ENCODE measurements at places on chromosomes 4 and X. TPM values are rescaled to one million over a fixed set of nuclear protein-coding genes. Genes with fewer than 3 reads are reported as not detected.

Gene BEND2
- not detected for total RNA-seq

Gene SYTL5
- total RNA-seq: 0.14 TPM

- no peaks in the 10 kb centered on the region for H3K27me3 ChIP-seq
- no peak overlapping the region for H3K27ac ChIP-seq
- no peaks in the 10 kb centered on the region for H3K36me3 ChIP-seq
- H3K4me3 ChIP-seq: no peak overlapping the region
These were observed 11.3 kb downstream of the CETN2 start for GRCh38 chrX:152819266-152819665.

Gene TBX22
- total RNA-seq: not detected

DNA sequence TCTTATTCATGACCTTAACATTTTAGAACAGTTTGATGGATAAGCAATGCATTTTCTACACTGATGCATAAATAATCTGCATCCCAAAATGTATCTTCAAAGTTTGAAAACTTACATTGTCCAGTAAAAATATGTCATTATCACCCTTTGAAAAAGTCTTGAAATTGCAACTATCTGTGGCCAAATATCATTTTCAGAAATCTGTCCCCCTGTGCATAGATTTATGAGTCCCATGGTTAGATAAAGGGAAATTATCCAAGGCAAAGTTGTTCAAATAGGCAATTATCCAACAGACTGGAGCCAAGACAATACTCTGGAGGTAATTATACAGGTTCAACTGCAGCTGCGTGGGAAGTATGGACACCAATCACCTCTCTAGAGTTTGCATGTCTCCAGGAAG is 182.5 kb upstream of the INTU start:
- no peak overlapping the region for H3K4me3 ChIP-seq
- no peak for DNase-seq
- H3K27ac ChIP-seq: no peak overlapping the region
- H3K36me3 ChIP-seq: no peaks in the 10 kb centered on the region
- no peaks in the 10 kb centered on the region for H3K27me3 ChIP-seq

GRCh38 chr4:184167576-184167975 is 50.1 kb downstream of the ENPP6 start:
- no peak for DNase-seq
- no peak overlapping the region for H3K27ac ChIP-seq
- H3K4me3 ChIP-seq: no peak overlapping the region
- no peaks in the 10 kb centered on the region for H3K36me3 ChIP-seq
- peaks cover 13% of the 10 kb centered on the region for H3K27me3 ChIP-seq

Gene RIPPLY1
- not detected for total RNA-seq

DNA sequence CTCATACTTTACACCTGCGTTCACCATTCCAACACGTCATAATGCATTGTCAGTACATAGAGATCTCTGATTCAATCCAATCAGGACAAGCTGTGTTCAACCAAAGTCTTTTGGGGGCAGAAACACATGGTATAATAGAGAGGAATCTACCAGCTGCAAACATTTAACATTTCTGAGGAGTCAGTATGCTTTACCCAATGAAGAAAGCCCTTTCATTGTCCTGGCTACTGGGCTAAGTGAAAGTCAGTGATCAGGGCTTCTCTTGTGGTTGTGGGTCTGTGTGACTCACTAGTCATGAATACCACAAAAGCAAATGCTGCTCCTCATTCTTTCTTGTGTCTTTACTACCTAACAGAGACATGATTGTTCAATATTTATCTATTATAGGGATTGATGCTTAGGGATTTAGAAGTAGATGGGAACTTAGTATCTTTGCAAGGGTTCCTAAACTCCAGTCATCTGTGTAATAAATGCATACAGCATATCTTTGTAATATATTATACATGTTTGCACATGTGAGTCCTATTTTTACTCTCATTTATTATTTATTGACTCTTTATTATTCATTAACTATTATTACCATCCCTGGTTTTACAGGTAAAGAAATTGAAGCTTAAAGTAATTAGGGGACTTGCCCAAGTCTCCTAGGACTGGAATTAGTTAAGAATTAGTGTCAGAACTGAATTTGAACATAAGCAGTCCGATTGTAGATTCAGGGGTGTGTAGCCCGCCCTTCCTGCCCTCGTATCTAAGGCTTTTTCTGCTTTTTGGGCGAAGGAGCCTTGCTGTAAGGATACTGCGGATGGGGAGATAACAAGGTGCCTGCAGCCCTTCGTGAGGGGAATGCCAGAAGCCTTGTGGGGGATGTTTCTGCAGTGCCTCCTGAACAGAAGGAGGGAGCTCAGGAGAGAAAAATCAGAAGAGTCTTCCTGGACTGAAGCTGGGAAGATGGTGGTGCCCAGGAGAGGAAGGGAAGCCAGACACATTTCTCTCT is 353.1 kb upstream of the BOD1L1 start:
- H3K4me3 ChIP-seq: no peak overlapping the region
- no peaks in the 10 kb centered on the region for H3K36me3 ChIP-seq
- no peak for DNase-seq
- no peak overlapping the region for H3K27ac ChIP-seq

DNA sequence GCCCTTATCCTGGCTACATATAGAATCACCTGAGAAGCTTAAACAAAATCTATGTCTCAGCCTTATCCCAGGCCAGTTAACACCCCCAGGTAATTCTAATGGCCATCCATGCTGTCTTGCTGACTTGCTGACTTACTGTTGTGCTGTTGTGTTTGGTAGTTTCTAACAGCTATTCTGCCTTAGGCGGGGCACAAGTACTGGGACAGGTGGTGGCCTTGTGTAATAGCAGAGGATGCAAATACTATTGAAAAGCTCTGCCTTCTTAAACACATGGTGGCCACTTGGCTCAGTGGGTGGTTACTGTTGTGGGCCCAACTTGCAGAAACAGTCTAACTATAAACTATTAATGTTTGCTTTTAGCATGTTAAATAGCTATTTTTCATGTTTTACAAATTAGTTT is 56.2 kb downstream of the CDS1 start:
- H3K27me3 ChIP-seq: no peaks in the 10 kb centered on the region
- no peak overlapping the region for H3K27ac ChIP-seq
- no peaks in the 10 kb centered on the region for H3K4me1 ChIP-seq
- DNase-seq: no peak
- no peak overlapping the region for H3K4me3 ChIP-seq

Gene ALG13
- total RNA-seq: 80.9 TPM

- H3K27ac ChIP-seq: no peak overlapping the region
- H3K4me1 ChIP-seq: no peaks in the 10 kb centered on the region
- no peak overlapping the region for H3K4me3 ChIP-seq
- DNase-seq: no peak
- H3K27me3 ChIP-seq: no peaks in the 10 kb centered on the region
- no peaks in the 10 kb centered on the region for H3K36me3 ChIP-seq
These were observed 353.1 kb upstream of the NR3C2 start for GRCh38 chr4:148795156-148795864.

Gene USP53
- 31.1 TPM for total RNA-seq

Gene PRR32
- not detected for total RNA-seq

Gene MAGEC1
- not detected for total RNA-seq

Gene HMX1
- not detected for total RNA-seq

GRCh38 chrX:118325453-118325852 is 20.5 kb upstream of the WDR44 start:
- no peaks in the 10 kb centered on the region for H3K27me3 ChIP-seq
- DNase-seq: no peak
- H3K36me3 ChIP-seq: no peaks in the 10 kb centered on the region
- no peaks in the 10 kb centered on the region for H3K4me1 ChIP-seq

DNA sequence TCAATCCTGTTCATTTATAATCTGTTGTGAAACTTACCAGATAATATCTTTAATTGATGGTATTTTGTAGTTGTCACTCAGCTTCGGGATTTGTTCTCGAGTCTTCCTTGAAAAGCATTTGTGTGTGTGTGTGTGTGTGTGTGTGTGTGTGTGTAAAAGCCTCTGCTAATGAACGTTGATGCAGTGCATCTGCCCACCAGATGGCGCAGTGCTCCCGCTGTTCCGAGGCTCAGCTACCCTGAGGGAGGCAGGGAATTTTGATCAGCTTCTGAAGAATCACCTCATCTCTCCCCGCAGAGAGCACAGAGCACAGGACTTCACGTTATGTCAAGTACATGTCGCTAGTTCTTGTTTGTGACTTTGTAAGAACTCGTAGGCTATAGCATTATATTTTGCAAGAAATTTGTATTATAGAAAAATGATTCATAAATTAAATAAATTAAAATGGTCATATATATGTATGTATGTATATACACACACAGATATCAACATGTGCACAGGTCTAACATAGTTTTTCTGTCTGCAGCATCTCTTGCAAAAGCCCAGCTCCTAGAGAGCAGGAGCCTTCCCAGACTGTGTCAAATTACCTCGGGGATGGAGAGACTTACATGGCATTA is 316.7 kb upstream of the IGFBP7 start:
- no peak overlapping the region for H3K27ac ChIP-seq
- H3K36me3 ChIP-seq: no peaks in the 10 kb centered on the region
- no peaks in the 10 kb centered on the region for H3K4me1 ChIP-seq
- DNase-seq: no peak

DNA sequence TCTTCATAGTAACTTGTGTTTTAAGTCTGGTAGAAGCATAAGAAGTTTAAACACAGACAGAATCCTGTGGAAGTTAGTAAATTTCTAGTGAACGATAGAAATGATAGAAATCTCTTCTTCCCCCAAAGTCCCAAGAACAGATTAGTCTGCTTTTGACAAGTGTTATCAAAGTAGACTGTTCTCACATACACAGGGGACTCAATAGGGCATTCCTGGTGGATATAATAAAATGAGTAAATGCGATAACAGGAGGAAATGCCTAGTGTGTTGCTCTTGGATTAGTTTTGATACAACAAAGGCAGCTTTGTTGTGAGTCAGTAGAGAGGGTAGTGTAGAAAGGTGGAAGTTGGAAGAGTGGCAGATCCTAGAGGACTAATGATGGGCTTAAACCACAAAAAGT is 43.5 kb downstream of the CLCN3 start:
- H3K4me1 ChIP-seq: peaks cover 22% of the 10 kb centered on the region
- DNase-seq: no peak
- no peak overlapping the region for H3K4me3 ChIP-seq
- no peaks in the 10 kb centered on the region for H3K36me3 ChIP-seq

Gene ADH1C
- 19.9 TPM for total RNA-seq

- H3K4me3 ChIP-seq: no peak overlapping the region
- peak overlapping the region; percentile 49 for H3K27ac ChIP-seq
- DNase-seq: no peak
- H3K4me1 ChIP-seq: peaks cover 42% of the 10 kb centered on the region
- H3K27me3 ChIP-seq: no peaks in the 10 kb centered on the region
These were observed 16.2 kb downstream of the RASSF6 start for GRCh38 chr4:73603854-73604584.

Gene GLRA2
- 1.1 TPM for total RNA-seq

DNA sequence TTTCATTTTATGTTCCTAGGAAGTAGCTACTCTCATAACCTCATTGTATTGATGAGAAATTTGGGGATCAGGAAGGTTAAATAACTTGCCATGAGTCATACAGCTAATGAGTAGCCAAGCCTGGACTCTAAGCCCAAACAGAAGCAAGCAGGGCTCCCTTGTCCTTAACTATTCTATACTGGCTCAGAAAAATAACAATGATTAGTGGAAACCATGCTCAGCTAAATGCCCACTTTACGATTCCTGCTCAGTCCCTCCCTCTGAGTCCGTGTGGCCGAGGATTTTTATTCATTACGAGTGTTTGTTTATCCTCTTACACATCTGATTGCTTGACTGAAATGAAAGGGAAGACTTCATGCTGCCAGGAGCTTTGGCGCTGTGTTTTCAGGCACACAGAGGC is 100.9 kb downstream of the SLC34A2 start:
- no peak overlapping the region for H3K27ac ChIP-seq
- DNase-seq: no peak
- no peaks in the 10 kb centered on the region for H3K36me3 ChIP-seq
- H3K4me3 ChIP-seq: no peak overlapping the region
- H3K27me3 ChIP-seq: no peaks in the 10 kb centered on the region

Gene RGN
- 5.3 TPM for total RNA-seq

- no peaks in the 10 kb centered on the region for H3K27me3 ChIP-seq
- DNase-seq: no peak
- H3K4me1 ChIP-seq: no peaks in the 10 kb centered on the region
- H3K27ac ChIP-seq: no peak overlapping the region
- no peaks in the 10 kb centered on the region for H3K36me3 ChIP-seq
- H3K4me3 ChIP-seq: no peak overlapping the region
These were observed 37.3 kb upstream of the BBS12 start for GRCh38 chr4:122695226-122695625.

GRCh38 chrX:46599051-46599560 is 25.5 kb downstream of the CHST7 start:
- DNase-seq: no peak
- H3K36me3 ChIP-seq: no peaks in the 10 kb centered on the region
- no peak overlapping the region for H3K27ac ChIP-seq
- H3K4me1 ChIP-seq: no peaks in the 10 kb centered on the region
- no peaks in the 10 kb centered on the region for H3K27me3 ChIP-seq

Data from sigmoid colon (tissue), 7 donors.